ENCODE measurements at places on chromosomes 1 and 21.

DNA sequence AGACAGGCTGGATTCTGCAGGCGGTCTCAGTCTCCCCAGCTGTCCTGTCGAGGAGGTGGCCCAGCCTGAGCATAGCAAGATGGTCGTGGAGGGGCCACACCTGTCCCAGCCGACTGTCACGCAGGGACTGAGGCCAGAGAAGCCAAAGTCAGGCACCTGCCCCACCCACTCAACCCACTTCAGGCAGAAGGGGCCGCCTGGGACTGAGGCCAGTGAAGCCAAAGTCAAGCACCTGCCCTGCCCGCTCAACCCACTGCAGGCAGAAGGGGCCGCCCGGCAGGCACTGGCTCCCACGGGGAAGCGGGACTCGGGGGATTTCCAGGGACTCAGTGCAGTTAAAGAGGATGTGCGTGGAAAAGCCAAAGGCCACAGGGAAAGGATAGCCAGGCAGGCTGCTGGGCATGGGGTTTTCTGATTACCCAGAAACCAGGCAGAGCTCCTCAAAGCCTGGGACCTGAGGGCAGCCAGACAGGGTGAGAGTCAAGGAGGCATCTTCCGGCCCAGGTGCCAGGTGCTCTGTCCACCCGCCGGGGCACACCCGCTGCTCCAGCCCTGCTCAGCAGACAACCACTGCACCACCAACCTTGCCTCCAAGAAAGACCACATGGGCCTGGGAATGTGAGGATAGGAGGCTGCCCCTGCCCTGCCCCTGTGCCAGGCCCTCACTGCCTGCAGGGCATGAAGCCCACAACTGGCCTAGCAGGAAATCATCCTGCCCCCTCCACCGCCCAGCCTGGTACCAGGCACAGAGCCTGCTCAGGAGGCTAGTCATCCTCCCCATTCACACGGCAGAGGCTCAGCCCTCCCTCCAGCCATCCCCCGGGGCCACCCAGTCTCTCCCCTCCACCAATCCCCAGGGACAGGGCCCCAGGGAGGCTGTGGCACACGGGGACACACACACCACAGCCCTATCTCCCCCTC is 41.0 kb downstream of the MEGF6 start:
- DNase-seq = no peak

DNA sequence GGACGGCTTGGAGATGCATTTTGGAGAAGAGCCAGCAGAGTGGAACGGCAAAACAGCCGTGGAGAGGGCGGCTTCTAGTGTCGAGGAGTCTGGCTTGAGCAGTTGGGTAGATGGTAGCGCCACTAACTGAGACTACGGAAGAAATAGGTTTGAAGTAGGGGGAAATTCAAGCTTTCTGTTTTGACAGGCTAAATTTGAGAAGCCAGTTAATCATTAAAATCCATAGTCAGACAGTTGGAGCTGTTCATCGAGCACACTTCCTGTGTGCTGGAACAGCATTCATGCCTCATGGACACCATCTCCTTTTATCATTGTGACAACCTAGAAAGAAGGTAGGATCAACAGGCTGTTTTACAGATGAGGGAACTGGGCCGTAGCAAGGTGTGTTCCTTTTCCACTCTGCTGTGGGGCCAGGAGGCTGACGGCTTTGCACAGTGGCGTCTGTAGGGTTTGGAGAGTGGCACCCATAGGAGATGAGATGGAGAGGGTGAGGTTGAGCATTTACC is 3.4 kb upstream of the PKLR start:
- no peak for DNase-seq

DNA sequence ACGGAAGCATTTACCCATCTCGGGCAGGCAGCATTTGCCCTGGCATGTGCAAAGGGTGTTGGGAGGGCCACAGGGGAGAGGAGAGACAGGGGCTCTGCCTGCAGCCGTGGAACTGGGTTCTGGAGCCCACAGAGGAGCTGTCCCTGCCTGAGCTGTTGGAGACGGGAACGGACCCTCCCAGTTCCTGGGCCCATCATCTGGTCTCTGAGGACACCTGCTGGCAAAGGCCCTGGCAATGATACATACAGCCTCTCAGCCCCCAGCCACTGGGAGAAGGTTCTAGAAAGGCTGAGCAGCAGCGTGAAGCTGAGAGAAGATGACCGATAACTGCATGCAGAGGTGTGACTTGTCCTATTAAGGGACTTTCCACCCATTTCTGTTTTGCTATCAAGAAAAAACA is 31.4 kb downstream of the FAAP20 start:
- DNase-seq = no peak

GRCh38 chr1:31013187-31013864 is 52.2 kb downstream of the PUM1 start:
- DNase-seq = no peak

Data from activated CD8-positive, alpha-beta memory T cell treated with anti-CD3 and anti-CD28 coated beads for 4 hours (primary cell).